ENCODE measurements at places on chromosomes 7 and 10. TPM values are rescaled to one million over a fixed set of nuclear protein-coding genes. Genes with fewer than 3 reads are reported as not detected.

Gene AQP1
- 0.40 TPM for total RNA-seq

Gene ATOH7
- total RNA-seq: 0.22 TPM

Gene AUTS2
- total RNA-seq: 4.6 TPM

Gene GHRHR
- total RNA-seq: not detected

Gene SLC13A1
- total RNA-seq: not detected

Gene SORCS1
- not detected for total RNA-seq

Gene GSDME
- total RNA-seq: 36.5 TPM

Gene GIMAP2
- not detected for total RNA-seq

Gene PTF1A
- total RNA-seq: not detected

Gene SEC23IP
- 44.6 TPM for total RNA-seq

Gene MLXIPL
- total RNA-seq: 0.91 TPM

Gene NRF1
- total RNA-seq: 9.5 TPM

Gene TAC1
- not detected for total RNA-seq

Gene SLC16A9
- total RNA-seq: 0.10 TPM

Gene WDFY4
- not detected for total RNA-seq

Gene SPDYE2B
- not detected for total RNA-seq

Gene KIAA1217
- 1.9 TPM for total RNA-seq

Gene FGL2
- total RNA-seq: not detected

Gene CCL24
- total RNA-seq: not detected

Gene CALCR
- not detected for total RNA-seq

Gene SEC61G
- 354 TPM for total RNA-seq

Gene PON1
- total RNA-seq: 1.0 TPM

Gene CLDN3
- 3.9 TPM for total RNA-seq

All from A549 treated with ZK216348 at 1 μM for 4 hours (cell line).